Stimulated activated naive CD4-positive, alpha-beta T cell (primary cell): ENCODE measurements at places on chromosomes 13 and 19.

DNA sequence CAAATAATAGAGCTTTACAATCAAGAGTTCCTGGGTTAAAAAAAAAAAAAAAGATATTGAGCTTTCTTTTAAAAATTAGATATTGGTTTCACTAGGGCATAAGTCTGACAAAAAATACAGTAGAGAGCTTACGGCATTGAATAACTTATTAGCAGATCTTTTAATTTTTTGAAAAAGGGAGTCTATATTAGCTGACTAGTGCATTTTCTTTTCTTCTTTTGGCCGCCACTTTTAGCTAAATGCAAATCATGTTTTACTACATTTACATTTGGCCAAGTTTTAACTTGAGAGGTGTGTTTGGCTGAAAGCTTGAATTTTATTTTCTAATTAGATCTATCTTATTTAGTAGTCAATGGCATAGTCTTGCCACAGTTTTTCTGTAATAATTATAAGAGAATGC lies 43.4 kb downstream of the SPRY2 start:
- no peak for DNase-seq

GRCh38 chr19:50051964-50052363 lies 26.2 kb downstream of the ZNF473 start:
- DNase-seq = no peak

DNA sequence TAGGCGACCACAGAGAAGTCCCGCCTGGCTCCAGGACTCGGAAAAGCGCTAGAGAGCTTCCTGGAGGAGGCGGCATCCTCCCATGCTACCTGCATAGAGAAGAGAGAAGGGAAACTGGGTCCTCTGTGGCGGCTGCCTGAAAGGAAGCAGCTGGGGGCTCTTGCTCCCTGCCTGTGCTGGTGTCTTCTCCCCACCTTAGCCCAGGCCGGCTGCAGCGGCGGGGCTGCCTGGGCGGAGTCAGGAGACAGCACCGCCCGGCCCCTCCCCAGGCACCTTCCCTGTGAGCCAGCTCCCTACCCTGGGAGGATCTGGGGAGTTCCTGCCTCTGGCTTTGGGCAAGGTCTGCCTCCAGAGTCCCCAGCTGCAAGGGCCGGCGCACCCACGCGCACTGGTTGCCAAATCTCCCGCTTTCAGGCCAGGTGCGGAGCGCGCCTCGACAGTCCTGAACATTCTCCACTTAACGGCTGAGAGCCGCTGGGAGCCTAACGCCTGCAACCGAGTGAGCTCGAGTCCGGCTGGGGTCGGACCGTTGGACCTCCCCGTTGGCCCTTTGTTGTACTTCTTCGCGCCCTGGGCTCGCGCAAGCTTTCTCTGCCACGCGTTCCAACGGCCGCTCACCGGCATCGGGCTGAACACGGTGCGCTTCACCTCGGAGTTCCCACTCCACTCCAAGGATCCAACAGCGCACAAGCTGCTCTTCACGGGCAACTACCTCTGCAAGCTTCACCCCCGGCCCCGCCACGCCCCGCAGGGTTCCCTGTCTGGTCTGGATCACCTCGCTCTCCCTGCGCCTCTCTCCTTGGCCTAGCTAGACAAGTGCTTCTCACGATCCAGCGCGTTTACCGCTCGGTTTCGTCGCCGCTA lies 21.8 kb upstream of the ZNF30 start:
- DNase-seq = no peak

DNA sequence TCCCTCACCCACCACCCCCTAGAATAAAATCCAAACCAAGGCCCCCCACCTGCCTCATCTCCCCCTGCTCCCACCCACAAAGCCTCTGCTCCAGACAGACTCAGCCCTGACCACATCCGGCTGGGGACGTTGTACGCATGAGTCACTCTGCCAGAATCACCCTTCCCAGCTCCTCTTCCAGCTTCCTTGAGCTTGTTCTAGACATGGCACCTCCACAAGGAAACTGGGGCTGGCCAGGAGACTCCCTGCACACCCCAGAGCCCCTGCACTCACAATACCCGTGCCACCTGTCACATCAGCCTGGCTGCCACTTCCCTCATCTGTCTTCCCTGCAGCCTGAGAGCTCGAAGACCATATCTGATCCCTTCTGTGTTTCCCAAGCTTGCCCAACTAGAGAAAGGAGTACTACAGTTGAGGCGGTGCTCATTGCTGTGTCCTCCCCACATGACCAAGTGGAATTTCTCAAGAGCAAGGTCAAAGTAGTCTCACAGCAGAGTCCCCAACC lies 9.7 kb downstream of the DEDD2 start:
- DNase-seq = no peak

DNA sequence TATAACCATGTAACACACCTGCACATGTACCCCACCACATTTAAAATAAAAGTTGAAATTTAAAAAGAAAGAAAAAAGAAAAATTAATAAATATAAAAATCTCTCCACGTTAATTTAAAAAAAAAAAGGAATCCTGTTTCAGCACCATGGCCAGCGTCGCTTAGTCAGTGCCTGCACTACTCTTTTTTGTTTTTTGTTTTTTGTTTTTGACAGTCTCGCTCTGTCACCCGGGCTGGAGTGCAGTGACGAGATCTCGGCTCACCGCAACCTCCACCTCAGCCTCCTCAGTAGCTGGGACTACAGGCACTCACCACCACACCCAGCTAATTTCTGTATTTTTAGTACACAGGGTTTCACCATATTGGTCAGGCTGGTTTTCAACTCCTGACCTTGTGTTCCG lies 835.9 kb downstream of the UQCRFS1 start:
- no peak for DNase-seq

DNA sequence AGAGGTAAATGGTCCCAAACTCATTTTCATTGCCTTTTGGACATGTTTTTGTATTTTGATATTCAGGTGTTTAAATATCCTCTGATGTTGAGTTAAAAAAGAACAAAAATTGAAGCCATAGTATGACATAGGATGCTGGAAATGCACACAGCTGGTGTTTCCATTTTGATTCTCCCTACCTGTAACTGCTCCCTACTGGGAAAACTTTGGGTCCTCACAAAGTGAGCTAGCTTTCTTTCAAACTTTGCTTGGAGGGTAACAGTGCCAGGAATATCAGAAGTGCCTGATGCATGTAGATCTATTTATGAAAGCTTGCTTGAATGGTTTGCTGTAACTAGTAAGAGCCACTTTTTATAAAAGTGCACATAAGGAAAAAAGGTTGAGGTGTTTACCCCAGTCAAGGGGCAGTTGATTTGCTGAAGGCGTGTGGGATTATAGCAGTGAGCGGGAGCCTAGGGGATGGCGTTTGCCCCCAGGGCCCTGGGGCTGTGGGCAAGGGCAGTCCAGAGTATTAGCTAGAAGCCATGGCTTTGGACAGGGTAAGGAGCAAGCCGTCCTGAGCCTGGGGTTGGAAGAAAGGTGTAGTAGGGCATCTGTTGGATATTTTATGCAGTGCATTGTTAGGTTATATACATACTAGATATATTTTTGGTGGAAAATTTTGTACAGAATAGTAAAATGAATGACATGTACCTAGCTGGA lies 4.3 kb downstream of the RPS9 start:
- DNase-seq = no peak

GRCh38 chr13:47100214-47100853 lies 203.5 kb upstream of the HTR2A start:
- no peak for DNase-seq

DNA sequence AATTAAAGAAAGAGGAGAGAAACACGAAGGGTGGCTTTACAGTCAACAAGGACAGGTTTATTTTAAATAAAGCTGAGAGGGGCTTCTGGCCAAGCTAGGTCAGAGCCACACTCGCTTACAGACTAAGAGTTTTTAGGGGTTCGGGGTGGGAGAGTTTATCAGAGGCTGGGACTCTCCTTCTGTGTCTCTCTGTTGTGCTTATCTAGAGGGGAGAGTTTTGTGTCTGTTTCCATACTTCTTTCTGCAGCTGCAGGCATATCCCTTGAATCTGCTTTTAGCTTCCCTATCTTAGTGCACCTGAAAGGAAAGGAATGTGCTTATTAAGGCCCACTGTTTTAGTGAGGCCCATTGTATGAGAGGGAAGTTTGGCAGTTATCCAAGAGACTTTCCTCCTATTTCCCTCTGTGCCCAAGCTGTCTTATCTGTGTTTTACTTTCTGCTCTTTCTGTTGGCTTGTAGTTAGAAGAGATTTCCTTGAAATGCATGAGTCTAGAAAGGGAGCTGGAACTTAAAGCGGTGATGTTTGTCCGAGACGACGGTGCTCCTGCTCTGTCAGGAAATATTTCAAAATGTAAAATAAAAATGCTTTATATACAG lies 275.3 kb downstream of the KCTD12 start:
- DNase-seq = no peak
